ENCODE measurements at places on chromosomes 7 and 10. TPM values are rescaled to one million over a fixed set of nuclear protein-coding genes. Genes with fewer than 3 reads are reported as not detected.

DNA sequence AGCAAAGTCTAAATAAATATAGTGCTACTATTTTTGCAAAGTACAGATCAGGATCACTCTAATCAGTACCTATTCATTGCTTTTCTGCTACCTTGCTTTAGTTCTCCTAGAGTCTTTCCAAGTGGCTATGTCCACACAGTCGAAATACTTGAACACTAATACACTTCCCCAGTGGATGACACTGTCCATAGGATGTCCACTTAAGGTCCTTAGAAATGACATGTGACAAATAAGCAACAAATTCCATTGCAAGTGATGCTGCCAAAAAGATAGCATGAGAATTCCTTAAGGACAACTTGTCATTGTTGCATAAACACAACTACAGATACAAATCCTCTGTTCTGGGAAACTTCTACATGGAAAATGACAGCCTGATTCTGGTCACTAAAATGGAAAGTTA is 93.6 kb downstream of the ANK3 start:
- DNase-seq, result no peak

DNA sequence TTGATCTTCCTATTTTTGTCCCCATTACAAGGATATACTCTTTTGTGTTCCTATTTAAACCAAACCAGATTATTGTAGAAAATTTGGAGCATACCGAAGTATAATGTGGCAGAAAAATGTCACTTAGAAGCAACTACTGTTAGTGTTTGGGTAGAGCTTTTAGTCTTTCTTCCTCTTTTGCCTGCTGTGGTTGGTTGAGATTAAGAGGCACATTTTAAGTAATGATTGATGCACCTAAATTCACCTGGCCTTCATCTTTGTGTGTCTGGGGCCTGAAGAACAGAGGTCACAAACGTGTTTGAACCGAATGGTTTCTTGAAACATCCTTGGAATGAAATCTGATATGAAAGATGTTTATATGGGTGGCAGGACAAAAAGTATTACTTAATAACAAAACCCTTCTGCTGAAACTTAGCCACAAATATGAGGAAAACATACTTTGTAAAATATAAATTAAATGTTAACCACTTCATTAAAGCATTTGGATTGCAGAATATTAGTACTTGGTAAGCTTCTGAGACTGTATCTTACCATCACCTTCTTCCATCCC is 2.6 kb downstream of the BPGM start:
- DNase-seq, result no peak

DNA sequence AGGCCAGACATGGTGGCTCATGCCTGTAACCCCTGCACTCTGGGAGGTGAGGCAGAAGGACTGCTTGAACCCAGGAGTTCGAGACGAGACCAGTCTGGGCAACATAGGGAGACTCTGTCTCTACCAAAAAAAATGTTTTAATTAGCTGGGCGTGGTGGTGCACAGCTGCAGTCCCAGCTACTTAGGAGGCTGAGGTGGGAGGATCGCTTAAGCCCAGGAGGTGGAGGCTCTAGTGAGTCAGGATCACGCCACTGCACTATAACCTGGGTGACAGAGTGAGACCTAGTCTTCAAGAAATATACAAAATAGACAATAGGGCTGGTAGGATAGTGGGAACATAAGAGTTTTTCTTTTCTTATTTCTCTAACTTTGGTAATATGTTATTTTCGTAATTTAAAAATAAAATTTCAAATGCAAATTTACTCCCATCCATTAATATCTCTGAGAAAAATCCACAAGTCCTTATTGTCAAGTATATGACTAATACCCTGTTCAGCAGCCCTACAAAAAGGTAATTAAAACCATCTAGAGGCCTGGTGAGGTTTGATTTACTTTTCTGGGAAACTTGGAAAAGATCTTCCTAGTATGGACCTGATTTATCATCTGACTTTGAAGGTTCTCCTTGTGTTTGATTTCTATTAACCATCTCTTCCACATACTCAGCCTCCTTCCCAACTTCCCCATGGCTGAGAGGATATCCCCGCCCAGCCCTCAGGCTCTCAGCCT is 50.0 kb downstream of the CREB3L2 start:
- no peak for DNase-seq

- no peak for DNase-seq
These were observed 102.8 kb upstream of the ARID5B start for GRCh38 chr10:61798713-61799112.

HGF gene
- not detected for total RNA-seq

- no peak for DNase-seq
These were observed 65.8 kb upstream of the PRKAR2B start for GRCh38 chr7:106978425-106979420.

DNA sequence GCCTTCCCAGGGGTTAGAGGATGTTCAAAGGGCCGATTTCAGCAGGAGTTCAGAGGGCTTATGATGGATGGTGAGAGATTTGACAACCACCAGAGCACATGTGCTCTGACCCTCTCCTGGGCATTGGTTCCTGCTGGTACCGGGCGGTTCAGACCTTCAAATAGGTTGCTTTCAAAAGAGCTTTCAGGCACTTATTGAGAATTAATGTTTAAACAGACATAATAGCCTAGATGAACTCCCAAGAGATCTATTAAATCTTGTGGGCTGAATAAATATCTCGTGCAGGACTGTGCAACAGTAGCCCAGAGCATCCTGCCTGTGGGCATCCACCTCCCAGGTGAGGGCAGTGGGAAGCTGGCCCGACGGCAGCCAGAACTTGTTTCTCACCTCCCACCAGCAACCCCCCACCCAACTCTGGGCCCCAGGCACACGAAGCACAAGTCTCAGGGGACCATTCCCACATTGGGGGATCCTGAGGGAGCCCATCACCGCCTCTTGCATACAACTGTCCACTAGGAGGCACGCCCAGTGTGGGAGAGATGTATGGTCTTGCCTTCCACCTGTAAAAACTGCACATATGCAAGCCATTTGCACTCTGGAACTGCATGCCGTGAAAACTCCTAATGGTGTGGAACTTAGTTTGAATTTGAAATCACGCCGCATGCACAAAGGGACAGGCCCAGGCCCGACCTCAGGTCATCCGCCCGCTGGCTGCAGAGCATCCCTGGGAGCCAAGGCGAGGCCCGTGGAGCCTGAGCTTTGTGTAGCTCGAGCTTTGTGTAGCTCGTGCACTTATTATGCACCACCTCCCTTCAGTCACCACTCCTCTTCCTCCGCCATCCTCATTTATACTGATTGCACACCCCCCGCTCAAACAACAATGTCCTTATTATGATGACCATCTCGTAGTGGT is 147.8 kb downstream of the ADCY1 start:
- DNase-seq, result no peak

WIPF3 gene
- 0.07 TPM for total RNA-seq

Measured in NCI-H460 (cell line).